Stimulated activated CD4-positive, alpha-beta T cell treated with anti-CD3 and anti-CD28 coated beads, Interleukin-15, amount 100 ng/mL, for 1 hour (primary cell): ENCODE measurements at places on chromosomes 5 and 9.

GRCh38 chr9:77975036-77975435 is 56.6 kb downstream of the GNAQ start:
- no peak for DNase-seq

DNA sequence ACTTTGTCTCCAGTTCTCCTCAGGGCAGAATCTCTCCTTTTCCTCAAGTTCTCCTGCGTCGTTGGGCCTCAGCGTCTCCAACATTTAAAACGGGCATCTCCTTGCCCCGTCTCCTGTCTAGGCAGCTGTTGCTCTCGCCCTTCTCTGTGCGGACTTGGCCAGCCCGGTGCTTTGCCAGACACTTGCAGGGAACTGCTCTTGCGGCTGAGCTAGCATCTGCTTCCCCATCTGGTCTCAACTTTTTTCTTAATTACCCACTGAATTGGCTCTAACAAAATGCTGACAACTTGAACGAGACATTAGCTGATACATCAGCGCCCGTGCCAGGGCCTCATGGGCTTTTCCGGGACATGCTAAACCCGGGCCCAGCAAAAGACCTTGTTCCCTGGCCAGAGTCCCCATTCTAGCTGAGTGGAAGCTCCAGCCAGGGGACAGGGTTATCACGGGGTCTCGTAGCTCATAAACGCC is 25.1 kb downstream of the ZNF618 start:
- no peak for DNase-seq

- DNase-seq, result no peak
These were observed 13.7 kb downstream of the SPACA9 start for GRCh38 chr9:132892400-132892799.

DNA sequence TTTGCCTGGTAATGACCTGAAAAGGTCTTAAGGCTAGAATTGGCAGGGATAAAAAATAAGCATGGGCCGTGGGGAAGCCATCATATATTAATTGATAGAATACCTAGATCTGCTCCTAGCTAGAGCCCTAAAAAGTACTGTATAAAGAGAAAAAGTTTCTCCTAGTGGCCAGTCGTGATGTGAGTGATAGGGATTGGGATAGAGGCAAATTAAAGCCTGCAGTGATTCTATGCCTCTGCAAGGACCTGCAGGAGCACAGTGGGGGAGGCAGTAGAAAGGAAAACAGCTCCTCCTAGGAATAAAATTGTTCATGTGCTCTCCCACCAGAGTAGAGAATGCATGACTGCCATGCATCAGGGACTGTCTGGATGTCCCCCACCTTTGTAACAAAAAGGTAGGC is 56.2 kb upstream of the FTMT start:
- no peak for DNase-seq

GRCh38 chr5:7330256-7330655 is 65.7 kb upstream of the ADCY2 start:
- DNase-seq, result no peak

DNA sequence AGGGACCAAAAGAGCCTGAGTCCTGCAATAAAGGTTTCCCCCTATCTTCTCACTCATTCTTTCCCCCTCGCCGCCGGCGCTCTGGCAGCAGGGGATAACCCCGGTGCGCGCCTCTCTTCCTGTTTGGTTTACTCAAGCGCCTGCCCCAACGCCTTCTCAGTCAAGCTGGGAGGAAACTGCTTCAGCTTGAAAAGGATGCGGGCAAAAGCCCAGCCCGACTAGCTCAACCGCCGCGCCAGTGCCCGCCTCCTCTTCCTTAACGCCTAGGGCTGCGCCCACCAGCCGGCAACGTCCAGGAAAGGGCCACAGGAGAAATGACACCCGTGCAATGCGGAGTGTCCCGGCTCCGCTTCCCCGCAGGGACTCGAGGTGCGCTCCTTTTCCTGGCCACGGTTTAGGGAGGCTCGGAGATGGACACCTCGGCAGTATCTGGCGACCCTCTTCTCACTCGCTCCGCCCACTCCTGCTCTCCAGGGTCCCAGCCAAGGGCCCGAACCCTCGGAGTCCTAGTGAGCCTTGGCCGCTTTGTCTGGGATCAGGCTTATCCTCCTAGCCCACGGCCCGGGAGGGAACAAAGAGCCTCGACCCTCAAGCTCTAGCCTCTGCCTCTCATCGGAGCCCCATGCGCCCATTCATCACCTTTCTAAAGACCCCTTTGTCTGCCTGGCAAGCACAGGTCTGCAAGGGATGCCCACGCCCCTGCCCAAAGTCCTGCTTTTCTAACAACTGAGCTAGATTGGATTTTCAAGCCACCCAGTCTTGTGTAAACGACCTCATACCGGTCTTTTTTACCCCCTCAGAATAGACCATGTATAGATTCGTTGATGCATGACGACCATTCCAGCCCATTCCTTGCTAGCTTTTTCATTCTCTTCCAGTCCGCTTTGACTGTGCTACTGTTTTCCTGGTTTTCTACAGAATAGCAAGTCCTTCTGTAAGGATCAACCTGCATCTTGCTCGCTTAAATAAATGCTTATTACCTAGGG is 2.0 kb downstream of the ST8SIA4 start:
- peak; percentile 77 for DNase-seq

- DNase-seq, result no peak
These were observed 34.1 kb downstream of the CFAP77 start for GRCh38 chr9:132443951-132444607.

DNA sequence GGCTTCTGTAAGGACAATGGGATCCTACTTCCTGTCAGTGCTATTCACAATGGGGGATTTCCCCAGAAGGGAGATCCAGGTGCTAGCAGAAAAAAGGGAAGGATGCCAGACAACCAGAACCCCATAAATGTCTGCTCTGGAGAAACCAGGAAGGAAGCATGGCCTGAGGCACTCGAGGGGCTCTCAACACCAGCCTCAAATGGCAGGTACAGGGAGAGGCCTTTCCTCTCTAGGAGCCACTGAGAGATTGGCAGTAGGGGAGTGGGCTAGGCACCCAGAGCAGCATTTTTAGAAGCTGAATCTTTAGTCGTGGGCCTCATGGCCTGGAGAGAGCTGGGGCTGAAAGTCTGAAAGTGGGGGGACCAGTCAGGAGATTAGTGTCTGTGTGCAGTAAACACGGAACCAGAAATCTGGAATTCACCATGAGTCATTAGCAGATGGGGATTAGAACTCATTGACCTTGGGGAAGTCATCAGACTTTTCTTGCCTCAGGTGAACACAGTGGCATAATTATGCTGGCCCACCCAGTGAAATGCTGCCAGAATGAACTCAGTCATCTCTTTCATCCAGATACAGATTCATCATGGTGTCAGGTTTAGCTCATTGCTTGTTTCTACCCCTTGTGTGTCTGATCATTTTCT is 28.3 kb downstream of the ARHGEF28 start:
- DNase-seq, result no peak

DNA sequence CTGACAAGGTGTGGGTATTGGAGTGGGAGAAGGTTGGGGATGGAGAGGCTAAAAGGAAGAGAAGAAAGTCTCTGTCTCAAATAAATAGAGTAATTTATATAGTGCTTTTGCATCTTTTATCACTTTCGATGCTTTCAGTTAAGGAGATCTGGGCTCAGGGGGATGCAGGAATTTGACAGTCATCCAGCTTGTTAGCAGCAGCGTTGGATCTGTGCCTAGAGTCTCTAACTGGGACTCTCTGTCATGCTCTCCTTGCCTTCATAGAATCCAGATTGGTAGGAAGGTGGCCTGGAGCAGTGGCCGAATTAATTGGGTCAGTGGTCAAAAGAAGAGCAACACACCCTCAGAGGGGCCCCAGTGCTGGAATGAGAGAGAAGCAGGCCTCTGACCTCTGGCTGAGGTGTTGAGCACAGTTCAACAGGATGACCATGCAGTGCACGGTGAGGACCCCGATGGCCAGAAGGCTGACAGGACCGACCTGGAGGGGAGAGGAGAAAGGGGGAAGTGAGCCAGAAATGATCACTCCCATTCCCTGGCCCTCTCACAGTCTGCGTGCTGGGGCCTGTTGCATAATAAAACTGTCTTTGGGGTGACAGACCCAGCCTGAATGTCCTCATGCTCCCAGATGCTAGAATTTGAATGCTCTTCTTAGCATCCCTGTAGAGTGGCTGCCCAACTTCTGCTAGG is 7.6 kb downstream of the SLC36A3 start:
- no peak for DNase-seq

DNA sequence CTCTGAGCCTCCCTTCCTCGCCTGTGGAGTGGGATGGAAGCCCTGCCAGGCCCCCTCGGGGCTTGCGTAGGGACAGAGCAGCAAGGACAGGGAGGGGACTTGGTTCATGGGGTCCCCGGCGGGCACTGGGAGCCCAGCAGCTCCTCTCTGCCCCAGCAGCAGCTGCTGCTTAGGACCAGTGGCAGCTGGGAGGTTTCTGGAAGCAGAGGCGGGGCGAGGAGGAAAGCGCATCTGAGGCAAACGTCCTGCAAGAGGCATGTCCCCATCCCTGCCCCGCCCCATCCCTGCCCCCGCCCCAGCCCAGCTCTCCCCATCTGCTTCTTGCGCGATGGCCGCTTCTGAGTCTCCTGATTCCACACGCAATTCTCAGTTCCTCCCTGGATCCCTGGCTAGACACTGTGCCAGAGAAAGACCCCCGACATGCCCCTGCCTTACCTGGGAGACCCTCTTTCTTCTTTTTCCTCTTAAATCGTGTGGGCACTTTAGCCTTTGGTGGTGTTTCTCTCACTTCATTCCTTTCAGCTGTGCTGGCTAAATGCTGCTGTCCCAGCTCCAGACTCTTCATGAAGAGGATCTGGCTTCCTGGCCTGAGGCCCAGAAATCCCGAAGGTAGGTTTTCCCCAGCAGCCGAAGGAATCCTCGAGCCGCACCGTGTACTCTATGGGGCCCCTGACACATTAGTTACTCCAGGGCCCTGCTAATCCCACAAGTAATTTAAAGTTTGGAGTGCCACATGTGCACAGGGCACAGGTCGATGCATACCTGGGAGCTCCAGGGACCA is 4.4 kb upstream of the OR2S2 start:
- no peak for DNase-seq

DNA sequence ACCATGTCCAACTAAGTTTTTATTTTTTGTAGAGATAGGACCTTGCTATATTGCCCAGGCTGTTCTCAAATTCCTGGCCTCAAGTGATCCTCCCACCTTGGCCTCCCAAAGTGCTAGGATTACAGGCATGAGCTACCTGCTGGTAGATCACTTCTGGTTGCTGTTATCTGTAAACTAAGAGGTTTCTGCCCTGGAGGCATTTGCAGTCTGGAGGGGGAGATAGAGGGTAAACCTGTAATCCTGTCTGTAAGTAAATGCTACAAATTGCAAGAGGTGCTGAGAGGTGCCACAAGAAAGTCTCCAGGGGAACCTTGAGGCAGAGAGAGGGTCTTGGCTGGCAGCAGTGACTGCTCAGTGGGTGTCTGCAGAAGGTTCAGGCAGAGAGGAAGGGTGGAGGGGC is 29.0 kb upstream of the GGTA1 start:
- DNase-seq, result no peak

DNA sequence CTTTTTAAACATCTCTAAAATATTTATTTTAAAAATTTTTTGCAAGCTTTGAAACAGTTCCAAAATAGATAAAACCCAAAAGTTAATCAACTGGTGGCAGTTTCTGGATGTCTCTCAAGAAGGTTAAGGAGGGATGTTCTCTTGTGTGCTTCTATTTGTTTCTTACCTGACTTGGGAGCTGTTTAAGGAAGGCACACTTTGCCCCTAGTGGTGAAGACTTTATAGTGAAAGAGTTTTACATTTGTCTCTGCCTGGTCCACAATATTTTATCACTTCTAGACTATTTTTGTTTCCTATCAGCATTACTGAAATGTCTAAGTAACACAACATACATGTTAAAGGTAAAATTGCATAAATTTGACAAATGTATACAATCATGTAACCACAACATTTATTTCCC is 552.8 kb downstream of the SEMA5A start:
- DNase-seq, result no peak

- no peak for DNase-seq
These were observed 33.0 kb upstream of the PPP2CA start for GRCh38 chr5:134258896-134259295.

DNA sequence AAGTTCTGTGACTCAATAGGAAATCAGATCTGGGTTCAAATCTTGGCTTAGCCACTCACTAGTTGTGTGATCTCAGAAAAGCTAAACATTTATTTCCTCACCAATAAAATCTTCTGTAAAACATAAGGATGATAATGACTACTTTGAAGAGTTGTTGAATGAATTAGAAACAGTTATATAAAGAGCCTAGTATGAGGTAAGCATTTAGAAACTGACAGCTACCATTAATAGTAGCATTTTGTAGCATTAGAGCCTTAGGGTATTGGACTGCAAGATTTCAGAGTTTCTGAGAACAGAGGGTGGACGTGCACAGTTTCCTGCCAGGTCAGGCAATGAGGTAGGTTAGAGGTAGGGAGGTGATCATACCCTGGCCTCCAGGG is 293.2 kb downstream of the CWC27 start:
- no peak for DNase-seq

- no peak for DNase-seq
These were observed 14.0 kb downstream of the OSTF1 start for GRCh38 chr9:75102177-75102790.

DNA sequence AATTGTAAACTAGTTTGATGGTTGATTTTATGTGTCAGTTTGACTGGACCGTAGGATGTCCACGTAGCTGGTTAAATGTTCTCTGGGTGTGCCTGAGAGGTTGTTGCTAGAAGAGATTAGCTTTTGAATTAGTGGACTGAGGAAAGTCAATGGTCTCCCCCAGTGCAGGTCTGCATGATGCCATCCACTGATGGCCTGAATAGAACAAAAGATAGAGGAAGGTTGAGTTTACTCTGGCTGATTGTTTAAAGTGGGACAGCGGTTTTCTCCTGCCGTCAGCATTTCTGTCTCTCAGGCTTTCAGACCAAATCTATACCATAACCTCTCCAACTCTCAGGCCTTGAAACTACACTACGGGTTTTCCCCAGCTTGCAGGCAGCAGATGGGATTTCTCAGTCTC is 899.2 kb upstream of the WWC1 start:
- DNase-seq, result no peak

- no peak for DNase-seq
These were observed 253.9 kb upstream of the RGMB start for GRCh38 chr5:98519571-98519970.

GRCh38 chr9:12778389-12778788 is 3.6 kb downstream of the LURAP1L start:
- DNase-seq, result no peak

DNA sequence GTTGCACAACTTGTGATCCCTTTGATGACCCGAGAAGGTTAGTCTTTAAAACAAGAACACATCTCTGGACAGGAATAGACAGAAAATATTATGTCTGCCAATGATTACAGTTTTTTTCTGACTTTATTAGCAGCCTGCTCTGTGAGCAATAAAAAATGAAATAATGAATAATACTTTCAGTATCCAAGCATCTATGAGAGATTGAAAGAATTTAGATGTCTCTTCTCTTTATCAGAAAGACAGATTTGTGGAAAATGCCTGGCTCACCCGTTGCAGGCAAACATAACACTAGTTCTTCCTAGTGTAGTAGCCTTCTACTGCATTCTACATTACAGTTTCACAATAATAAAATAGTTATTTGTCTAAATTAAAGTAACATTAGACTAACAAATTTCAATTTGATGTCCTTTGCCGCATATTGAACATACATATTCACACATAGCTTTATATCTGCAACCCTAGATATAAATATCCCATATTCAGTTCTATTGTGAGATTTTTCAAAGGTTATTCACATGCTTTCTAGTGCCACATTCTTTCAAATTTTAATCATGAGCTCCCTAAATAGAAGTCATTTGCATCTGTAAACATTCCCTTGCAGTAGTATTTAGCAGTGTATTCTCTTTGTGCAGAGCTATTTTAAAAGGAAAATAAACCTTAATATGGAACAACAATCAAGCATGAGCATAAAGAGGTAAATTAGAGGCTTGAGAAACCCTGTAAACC is 267.3 kb downstream of the EFNA5 start:
- DNase-seq, result no peak
